ENCODE measurements at places on chromosomes 1 and 21.

GRCh38 chr1:32798679-32799416 lies 18.3 kb downstream of the YARS1 start:
- no peak for DNase-seq

DNA sequence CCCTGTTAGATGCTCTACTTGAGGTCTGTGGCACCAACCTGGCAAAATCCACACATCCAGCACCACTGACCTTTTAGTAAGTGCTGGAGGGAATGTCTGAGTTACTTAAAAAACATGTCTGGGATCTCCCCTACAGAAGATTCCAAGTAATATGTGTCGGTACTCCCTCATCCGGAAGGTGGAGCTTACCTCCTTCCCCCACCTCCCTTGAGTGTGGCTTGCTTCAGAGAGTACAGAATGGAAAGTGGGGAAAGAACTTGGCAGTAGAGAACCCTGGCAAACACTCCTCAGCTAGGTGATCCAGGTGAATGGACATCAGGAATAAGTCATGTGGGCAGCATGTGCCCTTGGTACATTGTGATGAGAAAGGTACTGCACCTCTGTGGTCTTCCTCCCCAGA lies 49.0 kb upstream of the BCAR3 start:
- DNase-seq, result no peak

DNA sequence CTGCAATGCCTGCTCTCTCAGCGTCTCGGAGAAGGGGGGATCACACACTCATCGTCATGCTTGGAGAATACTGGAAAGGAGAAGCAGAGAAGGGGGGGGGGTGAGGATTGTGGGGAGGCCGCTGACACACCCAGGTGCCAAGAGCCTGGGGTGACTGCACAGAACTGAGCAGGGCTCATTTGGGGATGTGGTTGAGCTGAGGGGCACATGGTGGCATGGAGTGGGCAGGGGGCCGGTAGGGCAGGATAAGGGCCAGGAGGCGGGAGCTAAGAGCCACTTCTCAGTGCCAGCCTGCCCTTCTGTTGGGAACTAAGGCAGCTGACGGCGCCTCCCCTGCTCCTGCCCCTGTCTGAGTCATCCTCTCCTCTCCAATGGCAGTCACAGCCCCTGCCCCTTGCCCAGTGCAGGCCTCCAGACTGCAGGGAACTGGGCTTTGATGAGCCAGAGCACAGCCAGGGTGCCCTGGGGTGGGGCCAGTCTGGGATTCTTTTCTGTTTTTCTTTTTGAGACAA lies 27.2 kb downstream of the MRPL37 start:
- no peak for DNase-seq

- DNase-seq, result no peak
Measured at GRCh38 chr1:175162955-175163354, 29.6 kb downstream of the KIAA0040 start.

DNA sequence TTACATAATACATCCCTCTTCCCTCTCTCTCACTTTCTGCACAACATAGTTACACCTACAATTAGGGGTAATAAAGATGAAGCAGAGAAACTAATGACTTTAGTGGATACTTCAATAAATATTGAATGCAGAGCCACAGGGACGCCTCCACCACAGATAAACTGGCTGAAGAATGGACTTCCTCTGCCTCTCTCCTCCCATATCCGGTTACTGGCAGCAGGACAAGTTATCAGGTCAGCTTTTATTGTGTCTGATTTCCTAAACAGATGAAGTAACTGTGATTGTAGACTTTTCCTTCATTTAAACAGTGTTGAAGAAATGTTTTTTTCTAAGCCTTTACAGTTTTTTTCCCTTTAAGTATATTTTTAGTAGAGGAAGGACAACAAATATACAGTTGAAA lies 281.6 kb downstream of the TPR start:
- no peak for DNase-seq

DNA sequence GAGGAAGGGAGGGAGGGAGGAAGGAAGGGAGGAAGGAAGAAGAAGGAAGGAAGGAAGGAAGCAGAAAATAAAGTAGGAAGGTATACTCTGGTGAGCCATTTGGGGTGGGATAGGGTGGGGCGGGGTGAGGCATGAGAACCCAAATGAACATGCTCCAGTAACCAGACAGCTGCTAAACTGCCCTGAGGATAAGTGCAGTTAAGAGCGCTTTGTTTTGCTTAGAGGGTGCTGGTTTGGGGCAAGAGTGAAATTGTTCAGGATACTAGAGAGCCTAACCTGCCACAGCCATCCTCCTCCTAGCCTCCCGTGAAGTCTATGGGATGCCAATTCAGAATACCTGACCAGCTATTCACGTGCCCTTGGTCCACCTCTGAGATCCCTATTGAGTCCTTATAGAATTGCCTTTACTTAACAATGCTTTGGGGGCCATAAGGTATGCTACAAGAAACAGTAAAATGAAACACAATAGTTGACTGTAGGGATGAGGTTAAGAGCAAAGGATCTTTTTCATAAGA lies 59.0 kb upstream of the ATF3 start:
- DNase-seq, result no peak

DNA sequence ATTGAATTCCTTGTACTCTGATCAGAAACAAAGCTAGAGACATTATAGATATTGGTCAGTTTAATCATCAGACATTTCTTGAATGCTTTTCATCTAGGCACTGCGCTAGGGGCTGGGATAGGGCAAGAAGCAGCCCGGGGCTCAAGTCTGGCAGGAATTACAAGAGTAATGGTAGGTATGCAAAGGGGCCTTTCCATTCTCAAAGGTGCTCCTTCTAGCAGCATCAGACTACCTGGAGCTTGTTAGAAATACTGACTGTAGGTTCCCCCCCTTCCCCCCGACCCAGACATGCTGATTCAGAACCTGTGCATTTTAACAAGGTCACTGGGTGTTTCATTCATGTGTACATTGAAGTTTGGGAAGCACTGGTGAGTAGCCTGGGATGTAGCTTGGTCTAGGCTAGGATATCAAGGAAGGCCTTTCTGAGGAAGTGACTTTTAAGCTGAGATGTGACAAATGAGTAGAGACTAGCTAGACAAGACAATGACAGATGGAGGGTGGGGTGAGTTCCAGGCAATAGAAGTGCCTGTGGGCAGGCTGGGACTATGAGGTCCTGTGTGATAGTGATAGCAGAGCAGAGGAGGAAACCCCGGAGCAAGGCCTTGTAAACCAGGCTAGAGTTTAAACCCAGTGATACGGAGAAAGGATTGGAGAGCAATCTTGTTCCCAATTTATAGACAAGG lies 26.3 kb downstream of the NFASC start:
- DNase-seq, result no peak

- no peak for DNase-seq
Measured at GRCh38 chr1:238399558-238399957, 508.8 kb upstream of the ZP4 start.

DNA sequence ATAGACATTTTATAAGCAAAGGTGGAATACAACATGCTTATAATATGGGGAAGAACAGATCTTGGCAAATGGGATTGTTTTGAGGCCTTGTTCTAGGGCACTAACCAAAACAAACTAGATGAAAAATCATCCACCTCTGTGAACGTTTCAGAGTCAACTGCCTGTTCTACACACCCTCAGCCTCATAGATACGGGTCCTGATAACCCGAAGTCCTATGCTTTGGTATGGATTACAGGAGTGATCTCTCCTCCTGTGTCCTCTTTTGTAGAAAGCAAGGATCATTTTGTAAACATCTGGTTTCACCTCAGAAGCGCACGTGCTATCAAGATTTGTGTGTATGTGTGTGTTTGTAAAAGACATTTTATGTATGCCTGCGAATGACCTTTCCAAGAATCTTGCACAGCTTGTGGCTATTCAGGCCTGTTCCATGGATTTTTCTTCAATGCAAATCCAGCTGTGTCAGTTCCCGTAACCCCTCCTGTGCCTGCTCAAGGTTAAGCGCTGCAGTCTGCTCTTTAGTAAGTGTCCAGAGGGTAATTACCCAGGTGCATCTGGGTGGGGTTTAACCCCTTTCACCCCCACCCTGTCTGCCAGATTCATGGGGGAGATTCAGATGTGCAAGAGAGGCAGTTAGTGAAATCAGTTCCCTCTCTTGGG lies 132.4 kb downstream of the ROR1 start:
- DNase-seq, result no peak

- DNase-seq, result no peak
Measured at GRCh38 chr1:226129230-226129629, 57.3 kb downstream of the ACBD3 start.

- DNase-seq, result no peak
Measured at GRCh38 chr1:192889082-192889481, 80.2 kb downstream of the RGS2 start.

DNA sequence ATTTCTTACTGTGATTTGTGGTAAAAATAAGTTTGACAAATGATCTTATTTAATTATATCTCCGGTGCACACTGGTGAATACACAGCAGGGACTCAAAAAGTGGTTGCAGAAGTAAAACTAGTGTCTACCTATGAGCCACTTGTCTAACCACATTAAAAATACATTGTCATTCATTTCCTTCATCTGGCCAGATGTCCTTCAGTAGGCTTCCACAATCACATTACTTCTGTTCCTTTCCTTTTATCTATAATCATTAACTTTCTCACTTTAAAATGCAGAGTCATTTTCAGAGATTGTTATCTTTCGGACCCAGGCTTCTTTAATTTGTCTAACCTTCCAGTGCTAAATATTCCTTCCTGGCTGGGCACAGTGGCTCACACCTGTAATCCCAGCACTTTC lies 3.0 kb downstream of the RBBP5 start:
- no peak for DNase-seq

- DNase-seq, result no peak
Measured at GRCh38 chr1:203091199-203091477, 5.3 kb upstream of the MYOG start.

- DNase-seq, result no peak
Measured at GRCh38 chr1:78142736-78143135, 97.0 kb downstream of the GIPC2 start.

GRCh38 chr1:35883635-35884101 lies 659 bp downstream of the AGO1 start:
- no peak for DNase-seq

- DNase-seq, result no peak
Measured at GRCh38 chr1:234875953-234876855, 252.4 kb downstream of the TOMM20 start.

- peak; percentile 77 for DNase-seq
Measured at GRCh38 chr1:2108213-2108876, 58.1 kb downstream of the PRKCZ start.

DNA sequence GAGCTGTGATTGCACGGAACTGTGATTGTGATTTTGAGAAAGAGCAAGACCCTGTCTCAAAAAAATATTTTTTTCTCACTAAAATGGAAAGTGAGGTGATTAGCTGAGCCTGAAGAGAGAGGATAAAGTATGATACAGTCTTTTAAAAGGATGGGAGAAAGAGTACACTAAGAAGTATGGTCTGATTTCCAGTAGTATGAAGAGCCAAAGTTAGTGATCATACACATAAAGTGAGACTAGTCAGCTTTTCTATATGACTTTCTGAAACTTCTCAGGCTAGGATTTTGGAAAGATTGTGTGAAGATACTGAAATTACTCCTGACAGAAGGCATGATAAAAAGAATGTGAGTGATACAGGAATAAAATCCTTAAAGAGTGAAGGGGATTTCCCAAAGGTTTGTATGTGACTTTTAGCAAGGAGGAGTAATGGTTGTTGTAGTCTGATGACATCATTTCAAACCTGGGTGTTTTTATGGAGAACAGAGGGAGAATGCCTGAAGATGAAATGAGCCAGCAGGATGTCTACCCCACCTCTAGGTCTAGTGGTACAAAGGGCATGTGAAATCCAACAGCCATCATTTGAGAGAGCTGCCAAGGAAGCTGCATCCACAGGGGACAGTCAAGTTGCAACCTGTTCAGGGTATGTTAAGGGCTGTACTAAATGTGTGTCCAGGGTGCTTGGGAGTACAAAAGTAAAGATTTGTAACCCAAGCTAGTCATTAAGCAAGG lies 157.7 kb downstream of the PIK3R3 start:
- DNase-seq, result no peak

DNA sequence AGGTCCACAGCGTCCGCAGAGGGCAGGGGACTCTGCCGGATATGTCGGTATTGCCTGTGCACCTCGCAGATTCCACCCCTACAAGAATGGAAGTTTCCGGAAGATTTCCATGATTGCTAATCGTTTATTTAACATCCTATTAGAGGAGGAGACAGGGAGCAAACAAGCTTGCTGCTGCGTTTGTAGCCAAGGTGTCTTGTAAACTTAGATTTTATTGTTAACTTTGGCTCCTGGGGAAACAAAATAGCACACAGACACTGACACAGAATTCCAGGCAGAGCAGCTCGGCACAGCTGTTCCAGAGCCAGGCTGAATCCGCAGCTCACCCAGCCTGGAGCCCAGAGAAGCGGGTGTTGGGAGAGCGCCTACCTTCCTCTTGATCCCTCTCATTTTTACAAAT lies 75.7 kb downstream of the AJAP1 start:
- DNase-seq, result peak; percentile 42

GRCh38 chr1:51044834-51045233 lies 57.2 kb upstream of the C1orf185 start:
- no peak for DNase-seq

GRCh38 chr1:159831412-159832141 lies 4.9 kb downstream of the SLAMF8 start:
- DNase-seq, result no peak

DNA sequence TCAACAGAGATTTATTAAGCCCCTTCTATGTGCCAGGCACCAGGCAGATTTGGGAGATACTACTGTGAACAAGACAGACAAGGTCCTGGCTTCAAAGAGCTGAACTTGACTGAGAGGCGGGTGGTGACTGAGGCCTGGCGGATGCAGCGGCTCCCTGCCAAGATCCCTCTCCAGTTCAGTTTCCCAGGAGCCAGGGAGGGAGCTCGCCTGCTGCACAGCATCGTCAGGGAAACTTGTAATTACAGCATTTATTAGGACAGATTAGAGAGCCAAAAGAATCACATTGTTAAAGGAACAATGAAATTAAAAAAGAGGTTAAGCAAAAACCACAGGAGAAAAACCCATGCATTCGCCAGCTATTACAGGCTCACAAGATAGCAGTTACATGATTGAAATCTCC lies 55.3 kb downstream of the ETS2 start:
- DNase-seq, result no peak

GRCh38 chr1:193210996-193211395 lies 24.6 kb upstream of the B3GALT2 start:
- DNase-seq, result no peak

- no peak for DNase-seq
Measured at GRCh38 chr1:79519084-79519760, 512.7 kb upstream of the ADGRL4 start.

- no peak for DNase-seq
Measured at GRCh38 chr1:34984435-34984792, 733 bp downstream of the TMEM35B start.

GRCh38 chr21:16216288-16216962 lies 486.6 kb downstream of the USP25 start:
- no peak for DNase-seq

- no peak for DNase-seq
Measured at GRCh38 chr1:202213361-202214088, 19.9 kb downstream of the LGR6 start.

DNA sequence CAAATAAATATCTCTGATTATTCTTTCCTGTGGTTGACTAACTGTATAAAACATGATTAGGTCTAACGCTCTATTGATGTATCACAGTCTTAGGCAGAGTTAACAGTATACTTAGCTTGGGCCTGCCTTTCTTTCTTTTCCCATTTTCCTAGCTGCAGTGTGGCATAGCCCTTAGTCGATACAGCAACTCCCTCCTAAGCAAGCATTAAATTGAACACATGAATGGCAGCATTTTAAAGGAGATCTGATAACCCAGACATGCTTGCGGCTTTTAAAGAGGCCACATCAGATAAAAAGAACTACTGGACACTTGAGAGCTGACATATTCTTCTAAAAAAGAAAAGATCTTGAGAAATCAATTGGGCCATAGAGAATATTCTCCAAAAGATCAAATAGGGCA lies 312.0 kb upstream of the TMPRSS15 start:
- no peak for DNase-seq

GRCh38 chr1:154845174-154845573 lies 24.9 kb downstream of the KCNN3 start:
- DNase-seq, result no peak
